SHP77 (cell line): ENCODE measurements at places on chromosomes 6 and 20.

DNA sequence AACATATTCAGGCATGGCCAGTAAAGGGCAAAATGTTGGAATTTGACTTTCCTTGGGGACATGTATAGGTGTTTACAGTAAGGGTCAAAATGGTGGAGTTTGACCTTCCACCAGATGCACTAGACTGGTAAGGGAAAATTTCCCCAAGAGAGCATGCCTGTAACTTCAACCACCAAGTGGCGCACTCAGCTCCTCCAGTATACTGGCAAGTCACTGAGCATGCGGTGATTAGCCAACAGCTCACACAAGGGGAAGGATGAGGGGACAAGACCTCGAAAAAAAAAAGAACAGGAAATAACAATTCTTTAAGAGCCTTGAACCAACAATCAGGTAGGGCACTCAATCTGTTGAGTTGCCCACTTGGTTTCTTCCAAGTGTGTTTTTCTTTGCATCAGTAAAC lies 140.9 kb downstream of the EYS start:
- DNase-seq = no peak

DNA sequence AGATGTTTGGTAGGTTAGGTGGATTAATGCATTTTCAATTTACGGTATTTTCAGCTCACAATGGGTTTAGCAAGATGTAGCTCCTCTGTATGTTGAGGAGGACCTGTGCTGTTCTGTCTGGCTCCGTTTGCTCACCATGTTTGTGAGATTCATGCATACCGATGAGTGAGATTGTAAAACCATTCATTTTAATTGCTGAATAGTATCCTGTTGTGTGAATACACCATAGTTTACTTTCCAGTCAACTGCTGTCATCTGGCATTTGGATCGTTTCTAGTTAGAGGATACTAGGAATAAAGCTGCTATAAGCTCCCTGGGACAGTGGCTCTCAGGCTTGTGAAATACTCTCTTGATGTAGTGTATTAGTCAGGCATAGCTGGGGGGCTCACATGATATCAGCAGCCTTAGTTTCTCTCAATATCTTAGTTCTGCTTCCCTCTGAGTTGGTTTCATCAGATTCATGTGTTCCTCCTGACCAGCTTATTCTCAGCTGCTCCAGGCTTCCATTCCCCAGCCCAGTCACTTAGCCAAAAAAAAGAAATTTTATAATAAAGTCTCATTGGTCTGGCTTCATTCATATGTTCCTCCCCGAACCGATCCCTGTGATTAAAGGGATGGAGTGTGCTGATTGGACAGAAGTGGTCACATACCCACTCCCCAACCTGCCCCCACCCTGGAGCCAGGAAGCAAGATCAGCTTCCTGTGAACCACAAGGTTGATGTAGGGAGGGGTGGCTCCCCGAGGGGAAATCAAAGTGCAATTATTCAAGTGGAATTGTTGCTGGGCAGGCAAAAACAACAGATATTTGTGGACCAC lies 10.9 kb upstream of the B4GALT5 start:
- DNase-seq = peak; percentile 5

DNA sequence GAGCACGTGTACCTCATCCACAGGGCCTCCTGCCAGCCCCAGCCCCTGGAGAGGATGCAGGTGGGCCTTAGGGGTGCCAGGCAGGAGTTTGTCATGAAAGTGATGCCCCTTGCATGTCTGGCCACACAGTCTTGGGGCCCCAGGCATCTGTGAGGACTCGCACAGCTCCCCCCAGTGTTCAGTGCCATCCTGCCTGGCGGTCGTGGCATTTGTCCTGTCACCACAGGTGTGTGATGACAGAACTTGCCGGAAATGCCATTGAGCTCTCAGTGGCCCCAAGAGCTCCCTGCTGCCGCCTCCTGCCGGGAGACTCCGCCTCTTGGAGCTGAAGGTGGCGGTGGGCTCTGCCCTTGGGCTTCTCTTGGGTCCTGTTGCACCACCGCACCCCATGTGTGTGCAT lies 30.6 kb upstream of the ADRM1 start:
- peak; percentile 6 for DNase-seq

DNA sequence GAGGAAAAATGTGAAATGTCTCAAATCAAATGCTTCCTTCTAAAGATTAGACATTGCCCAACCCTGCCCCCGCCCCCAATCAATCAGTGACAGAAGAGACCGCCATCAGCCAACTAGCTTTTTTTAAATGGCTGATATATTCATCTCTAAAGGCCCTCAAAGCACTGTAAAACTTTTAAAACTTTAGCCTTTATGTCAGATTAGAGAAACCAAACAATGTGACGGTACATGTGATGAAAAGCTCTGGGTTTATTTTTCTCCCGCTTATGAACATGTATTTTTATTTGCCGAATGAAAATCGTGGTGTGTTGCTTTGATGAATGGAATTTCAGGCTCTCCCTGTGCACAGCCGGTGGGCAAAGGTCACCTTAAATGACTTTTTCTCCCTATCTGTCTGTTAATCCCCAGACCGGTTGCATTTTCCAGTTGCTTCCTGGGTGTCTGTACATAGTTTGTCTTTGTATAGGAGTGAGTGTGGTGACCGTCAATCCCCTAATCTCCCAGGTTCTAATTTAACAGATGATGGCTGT lies 38.5 kb downstream of the TBC1D7 start:
- DNase-seq = no peak

GRCh38 chr20:51488331-51488730 lies 54.2 kb downstream of the NFATC2 start:
- no peak for DNase-seq
